Stimulated activated CD4-positive, alpha-beta T cell treated with anti-CD3 and anti-CD28 coated beads, Interleukin-15, amount 100 ng/mL, for 1 hour (primary cell): ENCODE measurements at places on chromosomes 7 and 10.

DNA sequence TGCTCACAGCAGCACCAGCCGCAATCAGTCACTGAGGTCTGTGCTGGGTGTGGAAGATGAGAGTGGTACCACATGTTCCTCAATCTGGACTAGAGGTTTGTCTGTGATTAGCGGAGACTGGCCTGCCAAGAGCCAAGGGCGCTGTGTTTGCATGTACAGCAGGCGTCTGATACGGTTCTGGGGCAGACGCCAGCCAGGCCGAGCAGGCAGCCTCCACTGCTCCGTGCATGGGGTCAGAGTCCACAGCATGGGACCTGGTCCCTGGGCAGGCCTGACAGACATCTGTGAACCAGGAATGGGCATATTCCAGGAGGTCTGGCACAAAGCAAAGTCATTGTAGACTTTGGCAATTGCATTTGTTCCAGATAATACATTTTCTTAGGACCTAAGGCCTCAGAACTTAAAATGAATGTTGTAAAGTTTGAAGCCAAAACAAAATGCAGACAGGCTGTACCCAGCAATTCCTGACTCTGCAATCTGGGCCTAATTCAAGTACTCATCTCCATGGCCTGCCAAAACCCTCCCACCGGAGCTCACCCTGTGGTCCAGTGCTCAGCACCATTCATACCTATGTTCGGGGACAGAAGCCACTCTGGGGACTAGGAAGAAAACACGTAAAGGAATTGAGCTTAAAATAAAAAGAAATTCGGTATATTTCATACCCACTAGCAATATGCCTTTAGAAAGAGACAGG is 50.0 kb upstream of the FAM20C start:
- DNase-seq, result no peak

DNA sequence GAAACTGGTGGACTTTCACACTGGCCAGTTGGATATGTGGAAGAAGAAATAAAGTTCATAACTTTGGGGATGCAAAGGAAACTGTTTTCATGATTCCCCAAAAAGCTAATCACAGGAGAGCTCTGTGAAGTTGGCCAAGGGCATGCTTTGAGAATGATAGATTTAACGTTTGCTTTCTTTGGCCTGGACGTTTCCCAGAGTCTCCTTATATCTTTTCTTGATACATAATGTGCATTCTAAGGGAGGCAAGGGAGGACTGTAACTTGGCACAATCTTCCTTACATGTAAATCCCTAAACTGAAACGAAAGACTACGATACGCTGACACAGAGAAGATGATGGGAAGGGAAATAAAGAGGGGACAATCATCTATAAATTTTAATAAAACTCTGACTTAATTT is 176.5 kb upstream of the INHBA start:
- no peak for DNase-seq

- DNase-seq, result no peak
Observed at GRCh38 chr7:35983626-35984025, 169.4 kb upstream of the EEPD1 start.

DNA sequence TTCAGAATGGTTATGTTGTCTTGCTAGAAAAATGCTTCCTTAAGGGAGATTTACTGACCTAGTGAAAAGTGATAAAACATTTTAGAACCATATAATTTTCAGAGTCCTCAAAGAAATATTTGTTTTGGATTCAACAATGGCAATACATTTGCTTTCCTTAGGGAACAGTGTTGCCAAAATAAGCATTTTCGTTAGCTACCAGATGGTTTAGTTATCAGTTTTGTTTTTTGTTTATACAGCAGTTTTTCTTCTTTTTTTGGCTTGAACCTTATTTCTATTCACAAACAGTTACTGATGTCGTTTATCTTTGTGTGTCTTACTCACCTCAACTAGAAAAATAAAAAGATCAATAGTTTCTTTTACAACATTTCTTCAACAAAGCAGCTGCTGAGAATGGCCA is 48.6 kb downstream of the EXOC4 start:
- DNase-seq, result no peak

DNA sequence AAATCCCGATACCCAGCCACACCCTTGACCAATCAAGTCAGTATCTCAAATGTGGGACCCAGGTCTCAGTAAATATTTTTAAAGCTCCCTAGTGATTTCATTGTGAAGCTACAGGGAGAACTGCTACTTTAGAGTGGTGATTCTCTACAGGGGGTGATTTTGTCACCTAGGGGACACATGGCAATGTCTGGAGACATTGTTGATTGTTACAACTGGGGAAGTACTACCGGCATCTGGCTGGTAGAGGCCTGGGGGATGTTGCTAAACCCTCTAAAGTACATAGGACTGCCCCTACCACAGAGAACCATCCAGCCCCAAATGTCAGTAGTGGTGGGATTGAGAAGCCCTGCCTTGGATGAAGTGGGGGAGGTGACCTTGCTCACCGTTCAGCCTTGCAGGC is 152.9 kb downstream of the RPS24 start:
- DNase-seq, result no peak

DNA sequence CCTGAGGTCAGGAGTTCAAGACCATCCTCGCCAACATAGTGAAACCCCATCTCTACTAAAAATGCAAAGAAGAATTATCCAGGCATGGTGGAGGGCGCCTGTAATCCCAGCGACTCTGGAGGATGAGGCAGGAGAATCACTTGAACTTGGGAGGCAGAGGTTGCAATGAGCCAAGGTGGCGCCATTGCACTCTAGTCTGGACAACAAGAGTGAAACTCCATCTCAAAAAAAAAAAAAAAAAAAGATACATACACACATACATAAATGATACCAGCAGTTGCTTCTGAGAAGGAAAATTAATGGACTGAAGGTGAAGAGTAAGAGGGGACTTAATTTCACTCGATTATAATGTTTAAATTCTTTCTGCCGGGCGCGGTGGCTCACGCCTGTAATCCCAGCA is 40.2 kb upstream of the PAX2 start:
- DNase-seq, result no peak

DNA sequence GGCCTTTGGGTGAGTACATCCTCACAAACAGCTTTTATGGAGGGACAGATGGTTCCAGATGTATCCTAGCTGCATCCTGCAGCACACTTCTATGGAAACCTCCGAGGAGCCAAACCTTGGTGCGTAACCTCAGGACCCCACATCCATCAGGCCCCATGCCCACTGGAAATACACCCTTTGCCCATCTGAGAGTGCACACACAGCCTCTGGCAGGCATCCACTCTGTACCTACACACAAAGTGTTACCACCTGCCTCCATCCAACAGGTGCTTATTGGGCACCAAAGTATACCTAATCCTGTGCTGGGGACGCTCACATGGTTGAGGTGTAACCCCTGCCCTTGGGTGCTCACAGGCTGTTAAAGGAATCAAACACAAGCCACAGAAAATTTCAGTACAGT is 117.9 kb downstream of the ADCY1 start:
- no peak for DNase-seq

DNA sequence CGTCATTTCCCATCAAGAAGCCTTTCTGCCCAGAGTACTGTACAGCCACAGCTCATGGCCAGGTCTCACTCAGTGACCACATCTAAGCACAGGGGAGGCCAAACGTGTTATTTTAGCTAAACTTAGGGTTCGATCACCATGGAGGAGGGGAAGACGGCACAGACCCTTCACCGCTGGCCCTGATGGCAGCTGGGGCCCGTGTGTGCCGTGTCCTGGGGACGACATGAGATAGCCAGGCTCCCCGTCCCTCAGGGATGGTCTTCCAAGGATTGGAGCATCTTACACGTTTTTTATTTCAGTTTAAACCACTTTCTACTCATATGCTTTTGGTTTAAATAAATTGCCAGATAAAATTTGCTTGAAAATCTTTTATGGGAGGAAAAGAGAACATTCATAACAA is 512.9 kb downstream of the DNAJB6 start:
- DNase-seq, result no peak

GRCh38 chr10:5442065-5442989 is 30.0 kb downstream of the NET1 start:
- no peak for DNase-seq

DNA sequence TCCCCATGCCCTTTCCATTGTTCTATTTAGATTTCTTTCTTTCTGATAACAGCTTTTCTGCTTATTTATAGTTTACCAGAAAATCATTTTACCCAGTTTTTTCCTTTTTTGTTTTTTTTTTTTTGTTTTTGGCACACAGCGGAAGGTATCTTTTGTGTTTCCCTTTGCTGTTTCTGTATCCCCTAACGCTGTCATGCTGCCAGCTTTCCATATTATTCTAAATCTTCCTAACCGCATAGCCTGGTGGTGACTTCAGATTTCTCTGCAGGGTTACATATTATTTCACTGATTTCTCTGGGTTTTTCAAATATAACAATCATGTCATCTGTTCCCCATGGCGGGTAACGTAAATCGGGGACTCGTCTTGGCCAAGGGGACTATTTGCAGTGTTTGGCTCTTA is 4.0 kb upstream of the SLC29A4 start:
- no peak for DNase-seq

GRCh38 chr10:48496831-48497779 is 107.8 kb downstream of the ARHGAP22 start:
- DNase-seq, result no peak

GRCh38 chr10:4514445-4515108 is 311.4 kb upstream of the AKR1E2 start:
- DNase-seq, result no peak

- no peak for DNase-seq
Observed at GRCh38 chr7:75596727-75597614, 104.9 kb downstream of the SPDYE5 start.

- DNase-seq, result no peak
Observed at GRCh38 chr10:69451784-69452251, 553 bp downstream of the TSPAN15 start.

DNA sequence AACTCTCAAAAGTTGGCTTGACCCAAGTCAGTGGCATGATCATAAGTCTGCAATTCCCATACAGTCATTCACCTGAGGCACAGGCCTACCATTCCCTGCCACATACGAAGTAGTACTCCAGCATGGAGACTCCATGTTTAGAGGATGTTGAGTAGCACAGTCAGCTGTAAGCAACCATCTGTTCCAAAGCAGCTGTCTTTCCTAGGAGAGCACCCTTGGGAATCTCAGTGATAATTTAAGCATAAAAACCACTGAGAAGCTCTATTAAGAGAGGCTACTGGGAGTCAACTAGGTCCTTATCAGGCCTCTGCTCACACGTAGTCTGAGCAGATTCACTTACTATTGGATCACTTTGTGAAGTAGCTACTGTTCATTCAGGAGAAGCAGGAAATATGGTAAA is 61.6 kb upstream of the UNC5B start:
- no peak for DNase-seq
